Ovary (tissue), 10 donors: ENCODE measurements at places on chromosomes 1 and 21.

DNA sequence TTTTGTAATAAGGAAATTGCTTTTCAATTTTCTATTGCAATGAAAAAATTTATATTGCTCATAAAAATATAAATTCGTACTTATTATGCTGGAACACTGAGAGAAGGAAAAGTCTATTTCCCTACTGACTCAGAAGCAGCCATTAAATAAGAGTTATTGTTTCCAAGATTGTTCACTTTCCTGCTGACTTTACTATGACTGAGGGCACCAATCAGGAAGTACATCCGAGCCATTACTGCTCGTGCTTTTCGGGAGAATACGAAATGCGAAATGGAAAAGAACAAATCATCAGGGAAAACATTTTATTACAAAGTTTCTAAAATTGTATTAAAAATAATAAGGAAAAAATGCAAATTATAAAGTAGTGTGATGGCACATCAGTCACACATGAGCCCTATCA, 204.8 kb downstream of the AKT3 start:
- no peak for DNase-seq

DNA sequence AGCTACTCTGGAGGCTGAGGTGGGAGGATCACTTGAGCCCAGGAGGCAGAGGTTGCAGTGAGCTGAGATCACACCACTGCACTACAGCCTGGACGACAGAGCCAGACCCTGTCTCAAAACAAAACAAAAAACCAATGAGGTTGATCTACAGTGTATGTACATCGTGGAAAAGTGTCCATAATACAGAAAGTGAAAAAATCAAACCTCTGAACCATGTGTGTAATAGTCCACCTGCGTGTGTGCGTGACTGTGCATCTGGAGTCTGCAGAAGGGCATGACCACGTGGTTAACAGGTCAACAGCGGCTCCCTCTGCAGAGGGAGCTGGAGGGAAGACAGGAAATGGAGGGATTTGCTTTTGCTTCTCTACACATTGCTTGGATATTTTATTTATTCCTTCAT, 32.4 kb upstream of the ENO1 start:
- DNase-seq, result no peak

DNA sequence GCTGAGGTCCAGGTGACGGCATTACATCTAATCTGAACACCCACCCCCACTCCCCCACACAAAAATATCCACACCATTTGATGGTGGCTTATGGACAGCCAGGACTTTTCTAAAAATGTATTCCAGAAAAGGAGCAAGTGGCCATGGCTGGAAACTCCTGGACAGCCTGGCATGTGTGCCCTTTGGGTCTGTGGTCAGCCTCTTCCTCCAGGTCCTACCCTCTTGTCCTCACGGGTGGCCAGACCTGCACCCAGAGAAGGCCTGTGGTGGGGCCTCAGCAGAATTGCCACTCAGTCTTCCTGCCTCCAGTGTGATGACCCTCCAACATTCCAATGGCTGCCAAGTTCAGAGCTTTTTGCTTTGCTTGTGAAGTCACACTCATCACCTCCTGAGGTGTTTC, 600.6 kb downstream of the AJAP1 start:
- DNase-seq, result no peak

- peak; percentile 33 for DNase-seq
Measured at GRCh38 chr1:1004780-1005697, 5.1 kb upstream of the HES4 start.

- no peak for DNase-seq
Measured at GRCh38 chr1:195580988-195581387, 1027.3 kb downstream of the KCNT2 start.

GRCh38 chr1:25148673-25149300, 83.5 kb downstream of the SYF2 start:
- DNase-seq, result no peak

GRCh38 chr1:84776639-84777038, 86.4 kb upstream of the SSX2IP start:
- DNase-seq, result no peak

- no peak for DNase-seq
Measured at GRCh38 chr1:109479901-109480300, 3.8 kb upstream of the ATXN7L2 start.

DNA sequence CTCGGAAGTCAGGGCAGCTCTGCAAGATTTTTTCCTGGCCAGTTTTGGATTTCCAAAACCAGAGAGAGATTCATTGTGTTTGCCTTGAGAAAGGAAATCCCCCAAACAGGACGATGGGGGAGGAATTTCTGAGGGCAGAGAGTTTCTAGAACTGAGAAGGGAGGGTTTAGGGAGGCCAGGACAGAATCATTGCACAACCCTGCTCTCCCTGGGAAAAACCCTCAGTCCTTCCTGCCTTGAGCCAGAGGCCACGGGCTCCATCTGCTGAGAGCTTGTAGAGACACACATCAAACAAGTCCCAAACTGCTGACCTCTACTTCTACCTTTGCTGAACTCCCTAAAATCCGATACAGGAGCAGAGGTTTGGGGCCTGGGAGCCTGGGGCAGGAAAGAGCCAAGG, 99.7 kb downstream of the NMNAT2 start:
- DNase-seq, result peak; percentile 82

GRCh38 chr1:43529206-43529731, 1.4 kb upstream of the PTPRF start:
- DNase-seq, result peak; percentile 90

- DNase-seq, result no peak
Measured at GRCh38 chr1:162406811-162407210, 5.1 kb downstream of the SH2D1B start.

GRCh38 chr1:162670928-162671663, 38.8 kb downstream of the DDR2 start:
- DNase-seq, result no peak

- DNase-seq, result no peak
Measured at GRCh38 chr1:46012236-46012635, 120.2 kb downstream of the PIK3R3 start.

GRCh38 chr1:53410100-53410541, 49.1 kb upstream of the DMRTB1 start:
- no peak for DNase-seq

DNA sequence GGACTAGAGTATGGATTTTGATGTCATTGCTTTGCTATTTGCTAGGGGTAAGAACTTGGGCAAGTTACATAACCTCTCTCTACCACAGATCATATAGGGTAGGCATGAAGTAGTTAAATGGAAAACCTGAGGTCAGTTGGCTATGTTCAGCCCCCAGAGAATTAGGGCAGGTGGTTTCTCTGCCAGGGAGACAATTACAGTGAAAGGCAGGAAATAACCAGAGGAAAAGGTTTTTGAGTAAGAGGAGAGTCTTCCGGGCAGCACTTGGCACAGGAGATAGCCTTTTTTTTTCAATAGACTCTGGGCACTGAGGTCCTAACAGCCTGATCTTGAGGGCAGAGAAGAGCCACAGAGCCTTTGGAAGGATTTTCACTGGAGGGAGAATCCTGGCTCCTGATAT, 16.7 kb upstream of the SERBP1 start:
- DNase-seq, result no peak

GRCh38 chr1:220997791-220998190, 118.5 kb downstream of the HLX start:
- DNase-seq, result no peak

- DNase-seq, result peak; percentile 54
Measured at GRCh38 chr21:43574741-43575472, 84.4 kb downstream of the HSF2BP start.

DNA sequence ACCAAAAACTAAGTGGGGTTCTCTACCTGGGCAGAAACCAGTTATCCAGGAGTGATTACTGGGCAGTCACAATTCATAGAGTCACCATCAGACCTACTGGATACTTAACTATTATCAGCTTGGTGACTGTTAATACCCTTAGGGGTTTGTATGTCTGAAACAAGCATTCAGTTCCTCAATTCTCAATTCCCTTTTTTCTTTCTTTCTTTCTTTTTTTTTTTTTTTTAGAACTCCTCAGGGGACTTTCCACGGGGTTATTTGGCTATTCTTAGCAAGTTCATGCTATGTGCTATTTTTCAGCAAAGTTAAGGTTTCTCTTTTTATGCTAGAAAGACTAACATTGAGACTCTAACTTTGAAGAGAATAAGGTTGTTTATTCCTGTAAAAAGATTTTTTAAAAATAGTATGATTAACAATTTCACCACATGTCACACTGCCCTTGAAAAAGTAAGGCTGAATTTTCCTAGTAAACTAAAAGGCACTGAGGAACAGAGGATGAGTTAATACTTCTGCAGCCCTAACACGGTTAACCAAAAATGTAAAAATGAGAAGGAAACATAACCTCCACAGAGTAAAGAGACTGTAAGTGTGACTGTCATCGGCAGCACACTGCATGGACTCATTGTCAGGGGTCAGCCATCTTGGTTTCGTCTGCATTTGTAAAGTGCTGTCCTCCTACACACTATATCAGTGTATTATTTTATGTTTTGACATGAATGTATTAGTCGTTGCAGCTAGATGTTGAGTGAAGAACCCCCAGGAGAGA, 310.2 kb downstream of the NTNG1 start:
- DNase-seq, result no peak

GRCh38 chr1:1420654-1421141, 378 bp downstream of the ANKRD65 start:
- peak; percentile 43 for DNase-seq

GRCh38 chr1:27257155-27257554, 22.7 kb downstream of the WDTC1 start:
- DNase-seq, result no peak

DNA sequence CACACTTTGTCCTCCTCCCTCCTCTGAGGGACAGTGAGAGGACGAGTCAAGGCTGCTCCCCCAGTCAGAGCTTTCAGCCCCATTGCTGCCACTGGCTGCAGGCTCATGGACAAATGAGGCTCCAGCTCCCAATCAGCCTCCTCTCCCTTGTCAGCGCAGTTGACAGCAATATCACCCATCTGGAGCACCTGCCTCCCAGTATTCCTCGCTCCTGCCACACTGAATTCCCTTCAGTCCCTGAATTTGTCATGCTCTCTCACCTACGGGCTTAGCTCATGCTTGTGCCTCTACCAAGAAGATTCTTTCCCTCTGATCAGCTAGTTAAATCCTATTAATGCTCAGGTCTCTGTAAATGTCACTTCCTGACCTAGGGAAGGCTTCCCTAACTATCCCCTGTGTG, 54.4 kb upstream of the SYT6 start:
- DNase-seq, result no peak

DNA sequence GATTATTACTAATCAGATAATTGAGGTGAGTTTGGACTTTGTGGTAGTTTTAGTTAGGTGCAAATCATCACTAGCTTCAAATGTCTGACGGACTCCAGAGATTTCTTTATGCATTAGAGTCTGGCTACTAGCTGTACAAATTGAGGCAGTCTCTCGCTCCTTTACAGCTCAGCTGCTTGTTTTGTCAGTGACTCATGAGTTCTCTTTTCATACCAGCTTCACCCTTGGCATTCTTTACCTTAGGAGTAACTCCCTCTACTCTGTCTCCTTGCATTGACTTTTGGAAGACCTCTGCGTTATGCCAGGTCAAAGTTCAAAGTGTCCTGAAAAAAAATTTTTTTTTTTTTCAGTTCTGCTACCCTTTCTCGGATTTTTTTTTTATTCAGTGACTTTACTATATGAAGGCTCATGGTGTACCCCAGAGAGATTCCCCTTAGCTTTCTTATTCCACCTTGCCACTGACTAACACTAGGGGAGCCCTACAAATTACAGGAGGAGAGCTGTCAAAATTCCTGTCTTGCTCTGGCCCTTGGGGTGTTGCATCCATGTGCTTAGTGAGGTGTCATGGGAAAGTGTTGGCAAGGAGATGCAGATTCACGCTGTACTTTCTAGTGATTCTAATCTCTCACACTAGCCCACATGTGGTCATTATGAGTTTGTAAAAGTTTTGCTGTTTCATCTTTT, 576.6 kb downstream of the ADGRL2 start:
- DNase-seq, result no peak

DNA sequence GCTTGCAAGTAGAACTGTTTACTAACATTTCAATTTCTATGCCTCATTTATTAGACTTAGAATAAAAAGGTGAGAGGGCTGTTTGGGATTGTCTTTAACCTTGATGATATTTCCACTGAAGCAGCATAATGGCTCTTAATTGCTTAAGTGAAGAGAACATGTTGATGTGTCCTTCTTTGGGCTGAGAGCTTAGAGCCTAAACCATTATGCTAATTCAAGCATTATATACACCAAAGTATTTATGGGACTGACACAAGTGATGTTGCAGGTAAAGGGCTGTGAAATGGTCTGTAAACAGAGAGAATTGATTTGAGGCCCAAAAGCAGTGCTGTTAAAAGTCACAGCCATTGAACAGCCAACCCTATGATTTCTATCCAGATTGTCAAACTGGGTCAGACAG, 113.9 kb downstream of the ATG4C start:
- DNase-seq, result no peak

GRCh38 chr1:56993475-56993874, 27.7 kb upstream of the C8B start:
- DNase-seq, result no peak

DNA sequence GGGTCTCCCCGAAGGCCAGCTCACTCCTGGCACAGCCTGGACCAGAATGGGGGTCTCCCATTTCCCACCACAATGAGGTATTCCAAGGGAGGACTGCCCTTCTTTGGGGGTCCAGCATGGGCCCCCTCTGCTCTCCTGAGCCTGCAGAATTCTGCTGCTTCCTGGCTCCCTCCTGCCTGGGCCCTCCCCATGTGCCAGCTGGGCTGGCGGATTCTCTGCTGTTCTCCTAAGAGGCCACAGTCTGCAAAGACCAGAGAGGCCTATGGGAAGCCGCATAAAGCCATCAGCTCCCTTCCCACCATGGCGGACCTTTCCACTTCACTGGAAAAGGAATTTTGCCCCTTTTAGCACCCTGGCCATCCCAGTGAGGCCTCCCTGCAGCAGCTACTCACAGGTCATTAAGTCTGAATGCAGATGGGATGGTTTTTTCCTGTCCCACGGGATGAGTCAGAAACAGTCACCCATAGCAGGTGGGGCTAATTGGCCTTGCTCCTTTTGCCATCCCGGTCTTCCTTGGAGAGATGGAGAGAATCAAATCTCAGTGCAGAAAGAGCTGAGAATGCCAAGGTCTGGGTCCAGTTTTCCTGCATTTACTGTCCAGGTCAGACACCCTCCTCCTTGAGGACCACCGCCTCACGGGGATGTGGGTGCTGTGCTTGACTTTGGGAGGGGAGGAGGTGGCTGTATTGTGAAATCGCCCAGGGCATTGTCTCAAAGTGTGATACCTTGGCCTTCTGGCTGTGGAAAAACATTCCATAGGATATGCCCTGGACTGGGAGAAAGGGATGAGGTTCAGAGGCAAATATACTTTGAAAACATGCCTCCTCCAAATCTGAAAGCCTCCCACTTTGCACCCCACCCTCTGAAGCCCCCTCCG, 23.2 kb downstream of the MYBPH start:
- no peak for DNase-seq

- DNase-seq, result no peak
Measured at GRCh38 chr1:7893529-7894180, 40.8 kb upstream of the UTS2 start.

DNA sequence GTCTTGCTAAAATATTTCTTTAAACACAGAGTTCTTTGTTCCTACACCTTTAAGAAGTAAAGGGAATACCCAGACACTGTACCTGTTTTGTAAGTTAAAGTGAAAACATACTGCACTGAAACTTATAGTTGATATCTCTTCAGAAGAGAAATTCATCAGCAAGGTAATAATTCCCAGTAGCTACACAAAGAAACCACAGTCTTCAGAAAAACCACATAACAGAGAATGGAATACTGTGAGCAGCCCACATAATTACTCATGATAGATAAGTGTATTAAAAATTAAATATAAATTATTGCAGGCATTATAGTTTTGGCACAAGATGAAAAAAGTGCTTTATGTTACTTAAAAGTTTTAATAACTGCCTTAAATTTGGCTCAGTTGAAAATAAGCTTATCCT, 276.6 kb downstream of the SETD4 start:
- no peak for DNase-seq
